AML-193 (cell line): ENCODE measurements at places on chromosomes 1 and 21.

DNA sequence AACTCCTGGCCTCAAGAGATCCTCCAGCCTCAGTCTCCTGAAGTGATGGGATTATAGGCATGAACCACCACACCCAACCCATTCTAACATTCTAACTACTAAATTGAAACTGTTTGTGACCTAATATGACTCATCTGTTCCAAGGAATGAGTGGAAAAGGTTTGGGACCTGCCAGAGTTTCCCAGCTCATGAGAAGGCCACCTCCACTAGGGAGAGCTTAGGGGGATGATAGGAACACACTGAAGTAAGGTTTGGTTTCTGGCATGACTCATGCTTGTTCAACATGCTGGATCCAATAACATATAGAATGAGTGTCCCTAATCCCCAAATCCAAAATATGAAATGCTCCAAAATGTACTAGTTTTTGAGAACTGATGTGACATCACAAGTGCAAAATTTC, 18.9 kb upstream of the SCAF4 start:
- no peak for DNase-seq

DNA sequence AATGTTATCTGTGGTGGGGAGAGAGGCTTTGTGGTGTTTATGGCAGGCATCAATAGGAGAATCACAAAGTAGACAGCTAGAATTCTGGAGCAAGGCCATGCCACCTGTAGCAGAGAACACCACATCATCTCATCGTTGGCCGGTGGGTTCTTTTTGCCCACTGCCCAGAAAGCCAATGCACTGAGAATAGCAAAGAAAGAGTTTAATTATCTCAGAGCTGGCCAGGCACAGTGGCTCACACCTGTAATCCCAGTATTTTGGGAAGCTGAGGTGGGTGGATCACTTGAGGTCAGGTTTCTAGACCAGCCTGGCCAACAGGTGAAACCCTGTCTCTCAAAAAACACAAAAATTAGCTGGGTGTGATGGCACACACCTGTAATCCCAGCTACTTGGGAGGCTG, 99.2 kb upstream of the COG2 start:
- no peak for DNase-seq

- no peak for DNase-seq
Observed at GRCh38 chr1:36506276-36506920, 23.7 kb upstream of the CSF3R start.

DNA sequence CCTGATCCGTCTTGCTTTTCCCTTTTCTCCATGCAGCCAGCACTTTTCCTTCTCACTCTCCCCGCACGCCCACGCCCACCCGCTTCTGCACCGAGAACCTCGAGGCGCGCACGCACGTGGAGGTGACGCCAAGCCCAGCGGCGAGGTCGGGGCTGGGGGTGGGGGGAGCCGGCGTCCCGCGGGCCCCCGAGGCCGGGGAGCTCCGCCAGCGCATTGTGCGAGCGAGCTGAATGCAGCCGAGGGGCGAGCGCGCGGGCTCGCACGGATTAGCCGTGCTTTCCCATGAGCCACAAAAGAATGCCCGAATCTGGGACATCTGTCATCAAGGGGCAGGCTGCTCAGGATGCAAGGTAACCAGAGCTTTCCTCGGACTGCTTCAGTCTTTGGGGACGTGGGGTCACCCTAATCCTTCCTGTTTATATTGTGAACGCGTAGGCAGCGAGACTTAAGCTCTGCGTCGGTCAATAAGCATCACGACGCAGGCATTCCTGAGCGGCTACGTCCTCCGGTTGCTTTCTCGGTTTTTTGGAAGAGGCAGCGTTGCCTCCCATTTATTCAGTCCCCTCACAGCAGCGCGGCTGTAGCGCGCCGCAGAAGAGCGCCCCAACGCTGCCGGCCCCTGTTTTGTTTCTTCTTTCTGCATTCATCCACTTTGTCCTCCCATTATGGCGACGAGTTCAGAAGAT, 67.3 kb upstream of the AKT3 start:
- DNase-seq: no peak

DNA sequence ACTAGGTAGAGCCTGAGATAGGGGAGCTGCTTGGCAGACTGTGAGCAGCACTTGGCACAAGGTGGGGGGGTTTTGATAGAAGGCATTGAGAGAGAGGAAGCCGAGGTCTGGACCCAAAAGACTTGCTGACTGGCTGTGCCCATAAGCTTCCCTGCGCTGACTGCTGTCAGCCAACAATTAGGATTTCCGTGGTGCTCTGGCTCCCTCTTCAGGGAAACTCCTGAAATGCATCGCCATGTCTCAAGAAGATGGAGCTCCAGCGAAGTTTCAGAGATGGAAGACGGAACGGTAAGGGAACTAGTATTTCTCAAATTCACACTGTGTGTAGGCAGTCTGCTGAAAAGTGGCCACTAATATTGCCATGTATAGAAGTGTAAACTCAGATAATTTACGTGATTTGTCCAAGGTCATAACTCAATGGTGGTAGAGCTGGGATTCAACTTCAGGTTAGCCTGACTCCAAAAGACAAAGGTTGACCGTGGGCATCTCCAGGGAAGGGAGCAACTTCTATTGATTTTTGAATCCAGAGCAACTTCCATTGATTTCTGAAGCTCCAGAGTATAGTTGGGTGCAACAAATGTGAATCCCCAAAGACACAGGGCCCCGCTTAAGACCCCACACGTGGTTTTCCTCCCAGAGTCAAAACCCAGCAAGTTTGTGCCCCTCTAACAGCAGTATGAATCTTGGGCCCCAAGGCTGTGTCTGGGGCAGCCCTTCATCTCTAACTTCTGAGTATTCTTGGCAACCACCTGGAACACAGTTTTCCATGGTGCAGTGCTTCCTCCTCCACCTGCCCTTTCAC, 44.5 kb upstream of the CRNN start:
- peak; percentile 68 for DNase-seq

- DNase-seq: no peak
Observed at GRCh38 chr1:17798799-17799382, 43.8 kb downstream of the ACTL8 start.

GRCh38 chr21:31124010-31124409, 85.7 kb upstream of the KRTAP19-8 start:
- peak; percentile 3 for DNase-seq

DNA sequence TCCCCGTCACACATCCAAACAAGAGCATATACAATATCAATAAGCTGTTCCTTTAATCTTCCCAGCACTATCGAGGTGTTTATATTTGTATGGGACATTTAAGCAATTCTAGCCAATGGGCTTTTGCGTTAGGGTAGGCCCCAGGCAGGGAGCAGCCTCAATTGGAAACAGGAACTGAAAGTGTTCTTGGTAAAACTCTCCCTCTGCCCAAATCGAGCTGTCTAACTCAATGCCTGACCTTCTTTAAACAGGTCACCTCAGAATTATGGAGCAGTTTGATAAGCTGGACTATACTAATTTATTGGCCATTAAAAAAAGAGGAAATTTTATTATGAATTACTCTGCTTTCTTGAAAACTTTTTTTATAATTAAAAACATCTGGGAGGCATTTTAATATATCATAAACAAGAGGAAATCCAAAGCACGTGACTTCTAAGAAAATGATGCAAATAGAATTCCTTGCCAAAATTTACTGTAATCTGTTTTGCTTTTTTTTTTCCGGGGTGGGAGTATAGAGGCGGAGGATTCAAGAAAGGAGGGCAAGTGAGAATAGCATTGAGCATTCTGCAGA, 498.1 kb downstream of the LMO4 start:
- DNase-seq: no peak

DNA sequence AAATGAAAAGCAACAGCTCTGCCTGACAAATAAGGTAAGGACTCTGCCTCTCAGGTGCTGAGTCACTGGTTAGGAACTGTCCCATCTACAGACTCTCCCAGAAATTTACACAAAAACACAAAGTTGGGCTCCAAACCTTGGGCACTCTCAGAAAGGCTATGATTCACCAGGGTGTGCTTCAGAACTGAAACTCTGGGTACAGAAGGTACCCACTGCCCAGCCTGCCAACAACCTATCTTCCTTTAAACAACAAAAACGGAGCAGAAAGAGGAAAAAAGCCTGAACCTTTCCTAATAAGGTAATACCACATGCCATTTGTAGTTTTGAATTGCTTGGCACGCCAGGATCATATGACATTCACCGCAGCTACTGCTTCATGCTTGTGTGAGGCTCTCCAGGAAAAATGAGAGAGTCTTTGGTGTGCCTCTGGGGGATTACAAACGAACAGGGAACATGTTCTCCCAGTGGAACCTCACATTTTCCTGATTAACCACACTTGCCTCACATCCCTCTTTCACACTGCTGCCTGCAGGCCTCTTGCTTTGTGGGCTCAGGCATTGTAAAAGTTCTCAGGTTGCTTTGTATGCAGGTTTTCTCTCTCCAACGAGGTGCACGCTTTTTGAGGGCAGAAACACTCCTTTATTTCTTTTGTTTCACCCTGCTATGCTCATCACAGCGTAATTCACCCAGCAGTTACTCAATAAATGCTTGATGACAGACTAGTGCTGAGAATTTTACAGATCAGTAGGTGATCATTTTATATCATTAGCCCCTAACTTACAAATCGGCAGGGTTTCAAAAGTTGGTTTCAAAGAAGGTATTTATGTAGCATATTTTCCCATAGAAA, 65.1 kb downstream of the GADD45A start:
- no peak for DNase-seq

DNA sequence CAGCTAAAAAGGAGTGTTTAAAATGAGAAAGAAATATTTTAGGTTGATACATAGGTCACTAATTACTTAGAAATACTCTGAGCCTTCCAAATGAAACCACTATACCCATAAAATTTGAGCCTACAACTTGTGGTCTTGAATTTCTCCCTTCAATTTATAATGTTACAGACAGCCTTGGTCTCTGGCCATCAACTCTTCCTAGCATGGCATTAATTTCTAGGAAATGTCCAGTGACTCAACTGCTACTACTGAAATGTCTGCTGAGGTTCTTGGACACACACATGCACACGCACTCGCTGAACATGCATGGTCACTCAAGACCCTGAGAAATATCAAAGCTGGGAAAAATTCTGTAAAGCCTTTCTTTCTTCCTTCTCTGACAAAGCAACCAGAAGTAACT, 61.1 kb upstream of the SAMSN1 start:
- no peak for DNase-seq

- DNase-seq: no peak
Observed at GRCh38 chr1:1796466-1796865, 18.2 kb upstream of the NADK start.

- DNase-seq: no peak
Observed at GRCh38 chr1:200909757-200910239, 15.1 kb downstream of the INAVA start.

GRCh38 chr1:248388426-248388825, 12.9 kb downstream of the OR2T6 start:
- no peak for DNase-seq

DNA sequence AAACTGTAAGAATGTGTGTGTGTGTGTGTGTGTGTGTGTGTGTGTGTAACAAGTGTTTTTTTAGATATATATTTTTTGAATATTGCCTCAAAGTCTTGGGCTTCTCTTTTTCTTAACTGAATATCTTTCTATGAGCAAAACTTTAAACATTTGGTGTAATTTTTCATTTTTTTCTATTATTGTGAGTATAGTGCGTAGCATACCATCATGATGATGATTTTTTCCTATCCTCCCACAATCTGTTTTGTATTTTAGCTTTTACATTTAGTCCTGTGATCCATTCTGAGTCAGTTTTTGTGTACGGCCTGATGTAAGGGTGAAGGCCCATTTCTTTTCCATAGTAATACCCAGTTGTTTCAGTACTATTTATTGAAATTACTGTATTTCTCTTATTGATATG, 680.6 kb downstream of the TTLL7 start:
- DNase-seq: no peak

- DNase-seq: no peak
Observed at GRCh38 chr1:55051621-55052020, 12.3 kb downstream of the PCSK9 start.

GRCh38 chr1:177229781-177230180, 59.0 kb downstream of the BRINP2 start:
- no peak for DNase-seq

DNA sequence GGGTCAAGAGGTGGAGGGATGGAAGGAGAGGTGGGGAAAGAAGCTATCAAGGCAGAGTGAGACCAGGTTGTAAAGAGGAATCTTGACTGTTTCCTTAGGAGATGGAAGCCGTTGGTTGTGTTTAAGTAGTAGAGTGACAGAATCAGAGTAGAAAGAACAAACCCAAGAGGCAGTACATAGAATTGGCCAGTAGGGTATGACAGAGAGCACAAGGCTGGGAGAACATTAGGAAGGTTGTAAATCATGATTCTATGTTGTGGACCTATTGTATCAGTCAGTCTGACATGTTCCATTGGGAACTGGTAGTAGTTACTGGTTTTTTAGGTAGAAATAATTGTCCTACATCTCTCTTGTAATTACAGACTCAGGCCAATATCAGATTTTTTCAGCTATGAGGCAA, 486.9 kb upstream of the USP24 start:
- DNase-seq: peak; percentile 7

DNA sequence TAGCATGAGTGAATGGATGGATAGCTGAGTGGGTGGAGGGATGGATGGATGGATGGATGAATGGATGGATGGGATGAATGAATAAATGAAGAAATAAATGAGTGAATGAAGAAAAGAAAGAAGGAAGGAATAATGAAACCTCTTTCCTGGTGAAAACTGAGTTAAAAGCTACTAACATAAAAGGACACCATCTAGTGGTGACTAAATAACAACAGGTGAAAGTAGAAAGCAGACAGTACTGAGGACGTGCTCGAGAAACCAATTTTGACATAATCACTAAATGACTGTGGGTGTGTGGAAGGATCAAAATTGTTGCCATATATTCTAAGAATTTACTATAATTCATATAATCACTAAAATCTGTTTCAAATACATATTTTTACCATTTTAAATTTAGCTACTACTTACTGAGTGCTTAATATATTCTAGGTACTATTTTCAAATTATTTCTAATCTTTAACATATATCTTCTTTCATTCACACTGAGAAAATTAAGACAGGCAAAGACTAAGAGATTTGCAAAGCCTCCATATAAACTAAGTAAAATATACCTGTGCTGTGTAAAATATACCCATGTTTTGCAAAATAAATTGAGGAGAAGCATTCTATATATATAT, 522.9 kb downstream of the LRRIQ3 start:
- peak; percentile 32 for DNase-seq

- no peak for DNase-seq
Observed at GRCh38 chr1:59390307-59390706, 93.4 kb downstream of the FGGY start.

DNA sequence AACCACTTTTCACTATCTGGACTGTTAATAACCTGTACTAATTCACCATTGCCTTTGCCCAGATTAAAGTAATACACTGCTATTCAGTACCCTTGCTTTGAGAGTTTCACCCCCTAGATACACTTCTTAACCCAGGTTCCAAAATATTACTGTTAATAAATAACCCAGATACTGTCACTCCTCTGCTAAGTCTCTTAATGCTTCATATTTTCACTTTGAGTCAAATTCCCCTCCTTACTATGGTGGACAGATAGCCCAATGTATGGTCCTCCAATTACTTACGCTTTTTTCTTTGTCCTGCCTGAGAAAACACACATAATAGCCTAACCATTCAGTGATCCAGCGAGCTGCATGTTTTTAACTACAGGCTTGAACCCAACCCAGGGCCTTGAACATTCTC, 152.5 kb downstream of the NEGR1 start:
- no peak for DNase-seq
